ENCODE measurements at places on chromosomes 16 and 17.

- no peak for DNase-seq
Observed at GRCh38 chr16:8864480-8865110, 4.2 kb downstream of the CARHSP1 start.

- no peak for DNase-seq
Observed at GRCh38 chr17:28579526-28579925, 2.8 kb upstream of the ALDOC start.

DNA sequence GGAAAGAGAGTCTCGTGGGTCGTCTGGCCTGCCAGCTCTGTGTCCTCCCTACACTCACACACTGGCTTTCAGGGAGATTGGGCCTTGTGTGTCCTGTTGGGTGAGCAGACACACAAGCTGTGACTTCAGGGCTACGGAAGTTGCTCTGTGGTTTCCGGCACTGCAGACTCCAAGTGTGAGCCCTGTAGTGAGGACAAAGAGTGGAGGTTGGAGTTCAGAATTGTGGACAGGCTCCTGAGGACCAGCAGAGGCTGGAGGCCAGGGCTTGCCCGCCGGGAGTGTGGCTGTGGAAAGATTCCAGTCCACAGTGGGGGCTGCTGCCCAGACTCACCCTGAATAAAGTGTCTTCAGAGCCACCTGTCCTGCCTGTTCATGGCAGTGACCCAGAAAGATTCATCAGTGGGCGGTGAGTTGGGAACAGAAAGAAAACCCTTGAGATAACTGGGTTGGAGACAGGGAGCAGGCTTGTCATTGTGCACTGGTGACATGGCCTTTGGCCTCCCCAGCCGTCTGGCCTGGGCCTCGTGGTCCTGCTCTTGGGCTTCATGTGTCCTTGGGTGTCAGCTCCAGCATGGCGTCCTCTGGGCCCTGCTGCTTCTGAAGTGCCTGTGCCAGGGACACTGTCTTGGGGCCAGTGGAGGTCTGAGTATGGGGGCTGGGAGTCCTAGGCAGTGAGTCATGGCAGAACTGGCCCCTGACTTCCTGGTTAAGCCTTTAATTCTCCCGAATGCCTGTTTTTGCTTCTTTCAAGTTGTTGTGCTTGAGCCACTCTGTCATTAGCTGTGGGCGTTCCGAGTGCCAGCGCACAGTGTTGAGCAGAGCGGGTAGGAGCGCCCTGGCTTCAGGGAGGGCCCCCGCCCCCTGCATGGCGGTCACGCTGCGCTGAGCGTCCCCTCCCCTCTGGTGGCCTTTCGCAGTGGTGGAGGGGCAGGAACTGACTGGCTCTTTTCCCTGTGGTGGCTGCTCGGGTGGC lies 19.9 kb upstream of the ZNF750 start:
- DNase-seq = peak; percentile 37

DNA sequence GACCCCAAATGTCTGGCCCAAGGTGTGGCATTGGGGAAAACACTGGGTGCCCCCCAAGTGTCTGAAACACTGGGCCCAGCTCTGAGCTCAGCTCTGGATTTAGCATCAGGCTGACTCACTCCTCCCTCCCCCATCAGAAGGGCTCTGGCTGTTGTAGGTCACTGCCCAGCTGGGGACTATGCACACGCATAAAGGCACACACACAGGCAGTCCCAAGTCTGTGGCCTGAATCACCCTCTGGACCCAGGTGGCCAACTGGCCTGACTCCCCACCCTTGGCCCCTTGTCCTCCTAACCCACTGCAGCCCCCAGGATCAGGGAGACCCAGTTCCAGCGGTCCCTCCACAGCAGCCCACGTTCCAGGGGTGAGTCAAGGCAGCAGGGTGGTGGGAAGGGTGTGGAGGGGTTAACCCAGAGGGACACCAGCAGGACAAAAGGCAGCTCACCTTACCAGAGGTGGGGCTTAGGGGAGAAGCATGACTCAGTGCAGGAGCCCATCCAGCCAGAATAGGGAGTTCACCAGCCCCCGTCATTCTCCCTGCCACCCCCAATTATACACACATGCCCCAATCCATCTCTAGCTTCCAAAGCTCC lies 47.0 kb downstream of the MYO18A start:
- DNase-seq = no peak

DNA sequence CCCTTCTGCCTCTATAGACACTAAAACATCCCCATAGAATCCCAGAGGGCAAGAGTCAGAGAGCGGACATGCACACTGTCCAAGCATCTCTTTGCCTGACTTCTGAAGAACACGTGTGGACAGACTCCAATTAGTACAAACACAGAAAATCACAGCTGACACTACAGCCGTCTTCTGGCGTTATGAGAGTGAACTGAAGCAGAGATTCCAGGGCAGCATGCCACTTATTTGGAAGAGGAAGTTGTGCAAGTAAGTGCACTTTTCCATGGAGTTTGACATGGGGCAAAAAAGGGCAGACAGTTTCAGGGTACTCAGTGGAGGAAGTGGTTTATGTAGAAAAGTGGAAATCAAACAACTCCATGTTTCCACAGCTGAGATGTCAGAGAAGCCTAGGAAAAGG lies 16.8 kb upstream of the ZNF287 start:
- DNase-seq = no peak

DNA sequence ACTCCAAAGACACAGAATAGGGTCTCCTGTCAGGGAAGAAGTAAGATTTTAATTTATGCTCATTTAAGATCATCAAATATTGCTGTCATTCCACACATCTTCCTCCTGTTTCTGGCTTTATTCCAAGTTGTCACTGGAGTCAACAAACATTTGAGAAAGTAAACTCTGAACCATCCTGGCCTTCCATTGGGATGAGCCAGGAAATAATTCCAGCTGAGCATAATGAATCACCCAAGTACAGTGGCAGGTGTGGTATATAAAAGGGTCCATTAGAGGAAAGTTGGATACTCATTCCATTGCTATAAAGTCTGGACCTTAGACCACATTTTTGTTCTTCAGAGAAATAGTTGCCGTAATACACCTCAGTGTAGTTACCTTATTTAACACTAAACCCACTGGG lies 246.1 kb downstream of the SLC39A11 start:
- DNase-seq = no peak

DNA sequence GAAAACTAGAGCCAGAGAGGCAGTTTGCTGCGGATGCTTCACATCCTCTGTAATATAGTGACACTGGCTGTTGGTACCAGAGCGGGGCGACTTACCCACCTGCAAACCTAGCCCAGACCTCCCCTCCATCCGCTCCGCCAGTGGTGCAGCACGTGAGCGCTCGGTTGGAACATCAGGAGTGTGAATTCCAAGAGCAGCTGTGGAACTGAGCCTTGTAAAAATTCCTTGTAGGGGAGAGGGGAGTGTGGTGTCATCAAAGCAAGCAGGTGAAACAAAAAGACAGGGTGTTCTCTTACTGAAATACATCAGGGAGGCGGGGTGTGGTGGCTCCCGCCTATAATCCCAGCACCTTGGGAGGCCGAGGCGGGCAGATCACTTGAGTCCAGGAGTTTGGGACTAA lies 51.3 kb downstream of the CCDC42 start:
- no peak for DNase-seq

GRCh38 chr16:84753412-84754326 lies 53.9 kb downstream of the USP10 start:
- no peak for DNase-seq

GRCh38 chr17:14202388-14203166 lies 34.1 kb downstream of the CDRT15 start:
- DNase-seq = no peak

DNA sequence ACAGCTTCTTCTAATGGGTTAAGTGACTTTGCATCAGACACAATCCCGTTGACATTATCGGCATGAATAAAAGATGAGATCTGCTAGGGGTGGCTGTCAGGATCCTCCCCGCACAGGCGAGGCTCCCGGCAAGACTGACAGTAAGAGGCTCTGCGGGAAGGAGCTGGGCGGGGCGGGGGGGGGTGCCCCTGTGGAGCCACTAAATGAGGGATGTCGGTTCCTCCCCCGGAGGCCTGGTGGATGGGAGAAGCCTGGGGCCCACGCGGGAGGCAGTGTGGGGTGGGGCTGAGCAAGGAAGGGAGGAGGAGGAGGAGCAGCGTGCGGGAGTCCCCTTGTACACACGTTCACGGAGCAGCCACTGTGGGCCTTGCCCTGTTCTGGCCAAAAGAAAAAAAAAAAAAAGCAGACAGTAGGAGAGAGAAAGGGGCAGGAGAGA lies 190.9 kb upstream of the GSE1 start:
- DNase-seq = no peak

DNA sequence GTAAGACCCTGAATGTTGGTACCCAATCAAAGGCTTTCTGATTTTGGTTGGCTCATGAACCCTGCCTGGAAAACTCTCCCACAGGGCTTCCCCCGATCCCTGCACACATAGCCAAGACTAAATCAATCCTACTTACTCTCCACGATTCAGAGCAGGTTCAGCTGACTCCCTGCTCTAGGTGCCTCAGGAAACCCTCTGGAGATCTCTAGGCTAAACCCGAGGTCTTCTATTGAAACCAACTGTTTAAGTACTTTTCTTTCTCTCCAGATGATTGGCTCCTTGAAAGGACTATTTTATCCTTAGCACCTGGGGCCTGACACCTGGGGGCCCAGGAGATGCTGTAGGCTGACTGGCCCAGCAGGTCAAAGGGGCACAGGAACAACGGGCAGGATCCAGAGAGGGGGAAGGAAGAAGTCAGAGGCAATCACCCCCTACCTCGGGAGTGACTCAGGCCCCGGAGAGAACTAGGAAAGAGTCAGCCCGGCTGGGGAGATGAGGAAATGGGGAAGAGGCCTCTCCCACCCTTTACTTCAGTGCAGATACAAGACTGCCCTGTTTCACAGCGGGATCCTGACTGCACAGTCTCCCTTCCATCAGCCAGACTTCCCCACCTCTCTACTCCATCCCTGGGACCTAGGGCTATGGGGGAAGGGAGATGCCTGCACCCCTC lies 2.0 kb downstream of the TBC1D10B start:
- no peak for DNase-seq

GRCh38 chr17:40219594-40220338 lies 662 bp downstream of the WIPF2 start:
- DNase-seq = no peak

- no peak for DNase-seq
Observed at GRCh38 chr16:48558371-48558841, 51.6 kb downstream of the N4BP1 start.

DNA sequence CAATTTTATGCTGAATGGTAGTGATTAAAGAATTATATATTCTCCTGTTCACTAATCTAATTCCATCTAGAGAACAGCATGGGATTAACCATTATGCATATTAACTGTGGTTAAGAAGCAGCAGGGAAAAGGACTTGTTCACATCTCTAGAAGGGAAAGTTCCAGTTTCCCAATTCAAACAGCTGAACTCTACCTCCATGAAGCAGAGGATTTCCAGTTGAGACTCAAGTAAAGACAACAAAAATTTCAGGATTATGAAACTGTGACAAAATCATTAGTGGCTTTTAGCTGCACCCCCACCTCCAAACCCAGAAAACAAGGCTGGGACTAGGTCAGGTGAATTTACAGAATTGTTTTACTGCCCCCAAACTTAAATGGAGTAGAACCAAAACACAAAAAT lies 73.6 kb downstream of the USP32 start:
- no peak for DNase-seq

DNA sequence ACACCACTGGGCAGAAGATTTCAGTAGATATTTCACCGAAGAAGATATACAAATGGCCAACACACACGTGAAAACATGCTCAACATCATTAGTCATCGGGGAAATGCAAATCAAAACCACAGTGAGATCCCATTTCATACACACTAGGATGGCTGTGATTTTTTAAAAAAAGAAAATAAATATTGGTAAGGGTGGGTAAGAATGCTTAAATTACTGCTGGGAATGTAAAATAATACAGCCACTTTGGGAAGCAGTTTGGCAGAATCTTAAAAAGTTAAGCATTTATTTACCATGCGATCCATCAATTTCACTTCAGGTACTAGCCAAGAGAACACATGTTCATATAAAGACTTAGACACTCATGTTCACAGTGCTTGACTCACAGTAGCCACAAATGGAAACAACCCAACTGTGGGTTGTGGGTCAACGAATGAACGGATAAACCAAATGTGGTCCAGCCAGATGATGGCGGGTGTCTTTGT lies 6.5 kb upstream of the C16orf74 start:
- DNase-seq = no peak

DNA sequence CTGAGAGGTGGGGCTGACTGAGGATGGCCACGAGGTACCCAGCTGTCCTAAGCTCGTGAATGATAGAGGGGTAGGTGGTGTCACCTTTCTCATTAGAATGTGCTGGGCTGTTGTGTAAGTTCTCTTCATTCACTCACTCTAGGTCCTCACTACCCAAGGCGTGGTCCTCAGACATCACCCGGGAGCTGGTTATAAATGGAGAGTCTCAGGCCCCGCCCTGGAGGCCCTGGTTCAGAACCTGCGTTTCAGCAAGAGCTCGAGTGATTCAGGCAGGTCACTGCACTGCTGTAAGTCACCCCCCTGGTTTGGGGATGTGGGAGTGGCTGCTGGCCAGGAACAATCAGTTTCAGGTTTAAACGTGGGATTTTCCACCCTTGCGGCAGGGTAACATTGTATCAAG lies 139.8 kb downstream of the FOXL1 start:
- DNase-seq = no peak

- DNase-seq = no peak
Observed at GRCh38 chr16:59295993-59296736, 562.0 kb upstream of the GOT2 start.

- no peak for DNase-seq
Observed at GRCh38 chr17:10033449-10033848, 128.4 kb upstream of the RCVRN start.

DNA sequence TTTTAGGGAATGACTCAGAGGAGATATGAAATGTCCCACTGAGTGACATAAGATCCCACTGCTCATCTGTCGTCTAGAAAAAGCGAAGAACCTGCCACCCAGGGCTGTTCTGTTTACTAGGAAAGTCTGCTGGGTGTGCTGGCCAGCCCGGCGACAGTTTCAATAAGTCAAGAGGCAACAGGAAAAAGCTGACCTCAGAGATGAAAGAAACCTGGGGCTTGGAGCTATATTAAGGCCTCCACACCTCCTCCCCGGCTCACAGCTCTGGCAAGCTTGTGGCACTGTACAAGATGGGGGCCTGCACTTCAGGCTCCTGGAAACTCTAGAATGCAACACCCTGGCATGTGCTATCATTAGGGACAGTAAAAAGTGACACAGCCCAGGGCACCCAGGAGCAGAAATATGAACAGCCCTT lies 10.6 kb downstream of the ZFHX3 start:
- DNase-seq = no peak

DNA sequence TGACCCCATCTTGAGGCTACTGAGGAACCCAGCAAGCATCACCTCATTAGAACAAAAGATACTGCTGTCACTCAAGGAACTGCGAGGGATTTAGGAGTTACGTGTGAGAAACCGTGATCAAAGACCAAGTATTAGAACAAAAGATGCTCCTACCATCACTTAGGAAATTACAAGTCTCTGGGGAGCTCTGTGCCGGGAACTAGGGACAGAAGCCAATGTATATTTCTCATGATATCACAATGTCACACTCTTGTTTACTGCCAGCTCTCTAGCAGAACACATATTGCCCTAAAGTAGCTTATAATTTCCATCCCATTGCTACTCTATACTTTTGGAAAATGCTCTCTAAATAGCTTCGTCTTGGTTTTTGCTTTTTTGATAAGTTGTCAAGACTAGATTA lies 214.5 kb downstream of the HS3ST3A1 start:
- DNase-seq = no peak

- DNase-seq = no peak
Observed at GRCh38 chr16:31452631-31453106, 6.6 kb upstream of the ARMC5 start.

All from activated T-helper 1 cell treated with anti-CD3 and anti-CD28 coated beads, Interleukin-2, amount 50 U/mL, for 16 hours (primary cell).